Left forelimb (tissue), 1 donor: ENCODE measurements at places on chromosomes 16 and 17.
A peak's percentile ranks its signal among the peaks of the same experiment; 100 is the strongest.

DNA sequence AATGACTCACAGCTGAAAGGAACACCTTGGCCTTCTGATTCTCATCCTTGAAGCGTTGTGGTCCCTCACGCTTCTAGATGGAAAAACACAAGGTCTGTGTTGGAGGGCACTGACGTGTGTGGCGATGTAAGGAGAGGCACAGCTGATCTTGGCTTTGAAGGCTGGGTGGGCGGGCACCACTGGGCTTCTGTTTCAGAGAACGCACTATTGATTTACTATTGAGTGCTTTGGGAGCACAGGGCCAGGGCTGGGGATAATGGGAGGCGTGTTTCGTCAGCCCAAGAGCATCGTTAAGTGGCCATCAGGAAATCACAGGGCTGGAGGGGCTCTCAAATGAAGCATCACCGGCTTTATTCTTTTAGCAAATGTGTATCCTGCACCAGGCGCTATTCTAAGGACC is 70.7 kb downstream of the CMIP start:
- DNase-seq, result no peak

GRCh38 chr16:28112908-28113307 is 49.4 kb upstream of the GSG1L start:
- no peak for DNase-seq

- DNase-seq, result no peak
These were observed 42.6 kb upstream of the ZNF469 start for GRCh38 chr16:88339930-88340754.

GRCh38 chr17:9905902-9906301 is 831 bp upstream of the RCVRN start:
- no peak for DNase-seq

DNA sequence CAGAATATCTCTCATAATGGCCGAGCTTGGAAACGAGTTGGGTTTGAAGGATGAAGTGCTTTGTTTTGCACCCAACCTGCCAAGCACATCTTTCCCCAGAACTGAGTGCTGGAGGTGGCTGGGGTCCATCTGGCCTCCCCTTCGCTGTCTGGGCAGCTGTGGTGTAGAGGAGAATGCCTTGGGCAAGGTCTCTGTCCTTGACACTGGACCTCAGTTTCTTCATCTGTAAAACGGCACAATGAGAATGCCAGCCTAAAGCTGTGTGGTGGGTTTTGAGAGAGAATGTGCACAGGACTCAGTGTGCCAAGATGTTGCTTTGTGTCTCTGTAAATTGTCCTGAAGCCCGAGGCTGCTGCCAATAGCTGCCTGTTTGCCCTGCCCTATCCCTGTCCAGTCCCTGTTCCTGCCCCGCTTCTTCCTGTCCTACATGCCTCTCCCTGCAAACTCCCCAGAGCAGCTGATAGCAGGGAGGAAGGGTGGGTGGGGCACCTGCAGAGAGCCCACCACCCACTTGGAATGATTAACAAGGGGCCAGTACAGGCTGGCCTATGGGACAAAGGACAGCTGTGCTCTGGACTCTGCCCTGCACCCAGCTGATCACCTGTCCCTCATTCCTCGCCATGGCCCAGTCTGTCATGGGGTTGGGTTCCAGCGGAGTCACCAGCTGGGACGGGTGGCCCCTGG is 15.3 kb downstream of the LASP1 start:
- no peak for DNase-seq

- DNase-seq, result no peak
These were observed 25.0 kb downstream of the CDK12 start for GRCh38 chr17:39486242-39486641.

DNA sequence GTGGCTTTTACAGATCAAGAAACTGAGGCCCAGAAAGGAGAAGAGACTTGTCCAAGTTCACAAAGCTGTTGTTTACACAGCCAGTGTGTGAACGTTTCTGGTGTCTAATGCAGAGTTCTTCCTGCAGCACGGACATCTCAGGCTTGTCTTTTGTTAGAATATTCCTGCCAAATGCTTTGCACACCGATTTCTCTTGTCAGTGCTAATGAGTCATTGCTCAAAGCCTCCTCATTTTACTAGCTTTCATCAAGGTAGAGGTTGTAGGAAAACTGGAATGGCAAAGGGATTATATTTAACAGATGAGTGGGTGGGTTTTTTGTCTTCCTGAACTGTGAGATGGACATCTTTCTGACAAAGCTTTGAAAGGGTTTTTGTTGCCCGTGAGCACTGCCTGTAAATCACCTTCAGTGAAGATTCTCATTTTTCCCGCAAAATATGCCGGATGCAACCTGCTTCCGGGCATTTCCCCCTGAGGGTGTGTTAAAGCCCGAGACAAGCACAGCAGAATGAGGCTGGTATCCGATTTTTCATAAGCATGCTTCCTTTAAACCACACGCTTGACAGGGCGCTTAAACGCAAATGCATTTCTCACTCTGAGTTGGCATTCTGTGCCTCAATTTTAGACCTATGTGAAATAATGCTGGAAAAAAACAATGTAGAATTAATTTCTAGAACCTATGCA is 14.7 kb downstream of the PMM2 start:
- DNase-seq, result no peak

DNA sequence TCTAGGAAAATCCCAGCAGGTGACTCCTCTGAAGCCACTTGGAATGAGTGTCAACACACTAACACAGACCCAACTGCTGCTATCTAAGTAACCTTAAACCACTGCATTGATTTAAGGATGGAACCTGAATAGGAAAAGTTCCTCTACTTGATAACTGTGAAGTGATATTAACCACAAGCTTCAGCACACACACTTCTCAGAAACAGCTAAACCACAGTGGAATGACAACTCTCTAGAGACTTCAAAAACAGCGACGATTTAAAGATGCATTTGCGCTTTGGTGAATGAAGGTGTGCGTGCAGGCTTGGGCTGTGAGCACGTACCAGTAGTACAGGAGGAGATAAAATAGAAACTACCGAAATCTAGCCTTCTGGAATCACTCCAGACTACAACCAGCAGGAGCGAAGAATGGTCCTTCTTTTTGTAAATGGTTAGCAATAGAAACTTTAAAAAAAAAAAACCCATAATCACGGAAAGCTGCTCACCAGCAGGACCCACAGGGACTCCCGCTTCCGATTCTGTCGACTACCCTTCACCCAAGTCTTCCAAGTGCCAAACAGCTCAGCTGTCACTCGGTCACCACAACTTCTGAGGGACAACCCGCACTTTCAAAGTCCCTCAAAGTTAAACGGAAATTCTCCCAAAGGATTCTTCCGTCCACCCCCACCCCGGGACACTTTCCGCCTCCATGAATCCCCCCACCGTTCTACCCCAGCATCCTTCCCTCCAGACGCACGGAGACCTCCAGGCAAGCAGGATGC is 137.7 kb upstream of the CORO6 start:
- no peak for DNase-seq

DNA sequence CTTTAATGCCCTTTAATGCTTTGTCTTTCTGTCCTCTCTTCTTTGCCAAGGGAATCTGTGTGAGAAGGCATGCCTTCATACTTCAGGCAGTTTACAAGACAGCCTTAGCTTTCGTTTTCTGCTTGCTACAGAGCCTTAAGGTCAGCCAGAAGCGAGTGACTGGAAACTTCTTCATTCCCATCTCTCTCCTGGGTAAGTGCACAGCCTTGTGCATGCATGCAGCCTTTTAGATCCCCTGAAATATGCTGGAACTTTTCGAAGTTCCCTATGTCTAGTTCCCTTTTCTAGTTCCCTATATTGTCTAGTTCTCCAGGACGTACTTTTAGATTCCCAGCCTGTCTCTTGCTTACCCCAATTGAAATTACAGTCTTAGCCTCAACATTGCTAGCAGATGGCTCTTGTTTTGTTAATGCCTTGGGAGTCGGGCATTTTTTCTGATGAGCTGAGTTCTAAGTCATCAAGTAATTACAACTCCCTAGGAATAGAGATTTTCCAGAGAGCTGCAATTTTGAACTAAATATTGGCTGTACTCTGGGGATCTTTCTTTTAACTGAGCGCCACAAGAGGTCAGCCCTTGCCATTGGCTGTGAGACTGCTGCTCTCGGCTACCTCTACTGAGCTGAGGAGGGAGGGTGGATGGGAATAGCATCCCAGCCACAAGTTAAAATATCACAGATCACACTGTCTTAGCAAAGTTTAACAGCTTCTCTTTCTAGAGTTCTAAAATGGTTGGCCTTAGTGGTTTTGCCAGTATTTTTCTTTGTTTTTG is 22.7 kb upstream of the PPM1D start:
- DNase-seq, result no peak

- no peak for DNase-seq
These were observed 883 bp upstream of the SPN start for GRCh38 chr16:29662000-29662728.

GRCh38 chr17:68576811-68577496 is 24.2 kb downstream of the FAM20A start:
- peak; percentile 70 for DNase-seq

DNA sequence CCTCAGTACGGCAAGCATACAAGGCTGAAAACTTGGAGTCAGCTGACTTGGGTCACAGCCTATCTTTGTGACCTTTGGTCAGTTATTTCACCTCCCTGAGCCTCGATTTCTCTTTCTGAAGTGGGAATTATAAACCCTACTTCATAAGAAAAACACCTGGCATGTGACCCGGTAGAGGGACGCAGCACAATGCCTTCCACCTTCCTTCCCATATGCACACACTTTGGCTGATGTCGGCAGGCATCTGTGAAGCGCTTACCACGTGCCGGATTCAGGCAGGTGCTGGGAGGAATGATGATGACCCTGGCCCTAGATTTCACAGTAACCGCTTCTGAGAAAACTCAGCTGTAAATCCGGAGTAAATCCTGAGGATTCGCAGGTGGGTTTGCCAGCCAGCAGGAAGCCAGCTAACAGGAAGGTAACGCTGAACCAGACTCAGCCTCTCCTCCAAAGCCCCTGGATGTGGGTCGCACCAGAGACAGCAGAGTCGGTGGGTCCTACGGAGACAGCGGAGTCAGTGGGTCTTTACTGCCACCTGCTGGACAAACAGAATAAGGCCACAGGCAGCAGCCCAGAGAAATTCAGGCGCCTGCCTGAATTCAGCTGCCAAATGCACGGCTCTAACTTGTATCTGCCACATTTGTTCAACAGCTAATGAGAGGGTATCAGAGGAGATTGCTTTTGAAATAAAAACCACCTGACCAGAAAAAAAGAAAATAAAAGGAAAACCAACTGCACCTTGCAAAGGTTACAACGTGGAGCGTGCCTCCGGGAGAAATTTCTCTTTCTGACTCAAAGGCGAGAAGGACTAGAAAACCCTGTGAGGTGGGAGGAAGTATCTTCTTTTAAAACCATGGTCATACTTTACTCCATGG is 16.6 kb downstream of the COPRS start:
- DNase-seq, result peak; percentile 81

DNA sequence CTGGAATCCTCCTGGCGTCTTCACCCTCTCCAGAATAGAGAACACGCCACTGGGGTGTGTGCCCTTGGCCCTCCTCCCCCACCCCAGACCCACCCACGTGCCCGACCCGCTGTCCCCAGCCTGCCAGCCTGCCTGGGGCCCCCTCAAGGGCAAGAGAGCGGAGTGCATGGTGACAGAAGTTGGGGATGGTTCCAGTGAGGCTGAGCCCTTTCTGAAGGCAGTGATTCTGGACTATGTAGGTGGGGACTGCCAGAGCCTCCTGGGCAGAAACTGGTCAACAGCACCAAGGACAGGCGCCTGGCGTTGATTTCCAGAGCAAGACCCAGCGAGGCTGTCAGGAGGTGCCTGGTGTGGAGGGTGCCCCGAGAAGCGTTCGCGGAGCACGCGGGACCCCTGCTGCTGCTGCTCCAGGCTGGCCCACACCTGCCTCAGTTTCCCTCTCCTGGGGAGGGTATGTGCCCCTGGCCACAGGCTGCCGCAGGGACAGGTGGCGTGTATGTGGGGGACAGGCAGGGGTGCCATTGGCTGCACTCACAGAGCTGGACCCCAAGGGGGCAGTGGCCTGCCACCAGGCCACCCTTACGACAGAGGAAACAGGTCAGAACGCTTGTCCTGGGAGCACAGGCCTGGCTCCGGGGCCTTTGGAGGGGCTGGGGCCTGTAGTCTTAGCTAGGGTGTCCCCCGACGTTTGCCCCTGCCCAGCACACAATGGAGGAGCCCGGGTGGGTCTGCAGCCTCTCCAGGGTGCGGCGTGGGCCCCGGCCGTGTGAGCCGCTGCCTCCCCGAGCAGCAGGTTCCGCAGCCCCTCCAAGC is 1.2 kb downstream of the SSTR5 start:
- no peak for DNase-seq

GRCh38 chr17:17090642-17091103 is 48.4 kb downstream of the MPRIP start:
- no peak for DNase-seq

DNA sequence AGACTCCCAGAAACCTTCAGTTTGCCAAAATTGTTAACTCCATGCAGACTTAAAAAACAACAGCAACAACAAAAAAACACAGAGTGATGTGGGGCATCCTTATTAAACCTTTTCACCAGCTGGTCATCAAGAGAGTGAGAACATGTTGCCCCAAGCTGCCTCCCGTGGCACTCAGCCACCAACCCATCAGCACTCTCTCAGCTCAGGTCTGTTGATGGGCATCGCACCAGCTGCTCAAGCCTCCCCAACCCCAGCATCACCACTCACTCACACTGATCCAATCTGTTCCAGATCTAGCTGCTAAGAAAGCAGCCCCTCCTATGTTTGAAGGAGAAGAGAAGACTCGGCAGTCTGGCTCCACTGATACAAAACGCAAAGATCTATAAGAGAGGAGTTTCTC is 46.8 kb downstream of the SLC39A11 start:
- DNase-seq, result no peak

GRCh38 chr17:41338961-41339485 is 11.6 kb downstream of the KRT33A start:
- DNase-seq, result no peak

DNA sequence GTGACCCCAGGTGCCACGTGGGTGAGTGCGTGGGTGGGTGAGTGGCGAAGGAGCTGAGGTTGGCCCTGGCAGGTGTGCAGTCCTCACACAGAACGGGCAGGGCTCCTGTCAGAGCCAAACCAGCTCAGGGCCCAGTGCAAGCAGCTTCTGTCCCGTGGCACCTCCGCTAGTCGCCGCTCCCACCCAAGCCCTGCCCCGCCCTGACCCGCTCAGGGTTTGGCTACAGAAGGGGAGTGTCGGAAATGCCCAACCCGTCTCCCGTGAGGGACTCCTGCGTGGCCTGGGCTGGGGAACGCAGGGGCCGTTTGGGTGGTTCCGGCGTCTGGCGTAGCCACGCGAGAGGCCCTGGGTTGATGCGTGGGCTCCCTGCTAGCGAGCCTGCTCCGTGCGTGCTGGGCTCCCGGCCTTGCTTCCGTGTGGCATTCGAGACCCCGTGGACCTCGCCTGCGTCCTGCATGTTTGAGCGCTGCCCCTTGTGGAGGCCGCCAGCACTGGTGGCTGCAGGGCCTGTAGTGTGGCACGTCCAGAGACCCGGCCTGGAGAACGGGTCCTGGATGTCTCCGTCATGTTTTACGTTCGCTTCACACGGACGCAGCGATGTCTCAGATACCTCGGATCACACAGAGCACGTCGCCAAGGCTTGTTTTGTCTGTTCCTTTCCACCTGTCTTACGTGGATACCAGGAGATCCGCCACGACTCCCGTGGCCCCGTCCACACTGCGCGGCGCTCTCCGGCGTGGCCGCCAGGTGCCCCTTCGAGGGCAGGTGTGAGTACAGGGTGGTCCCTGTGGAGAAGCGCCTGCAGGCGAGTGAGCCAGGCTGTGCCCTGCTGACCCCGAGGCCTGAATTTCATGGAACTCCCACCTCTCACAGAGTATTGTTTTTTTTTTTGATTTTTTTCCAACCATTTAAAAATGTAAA is 10.2 kb downstream of the CAPN15 start:
- no peak for DNase-seq
